ENCODE measurements at places on chromosomes 5 and 9. TPM values are rescaled to one million over a fixed set of nuclear protein-coding genes. Genes with fewer than 3 reads are reported as not detected.

DNA sequence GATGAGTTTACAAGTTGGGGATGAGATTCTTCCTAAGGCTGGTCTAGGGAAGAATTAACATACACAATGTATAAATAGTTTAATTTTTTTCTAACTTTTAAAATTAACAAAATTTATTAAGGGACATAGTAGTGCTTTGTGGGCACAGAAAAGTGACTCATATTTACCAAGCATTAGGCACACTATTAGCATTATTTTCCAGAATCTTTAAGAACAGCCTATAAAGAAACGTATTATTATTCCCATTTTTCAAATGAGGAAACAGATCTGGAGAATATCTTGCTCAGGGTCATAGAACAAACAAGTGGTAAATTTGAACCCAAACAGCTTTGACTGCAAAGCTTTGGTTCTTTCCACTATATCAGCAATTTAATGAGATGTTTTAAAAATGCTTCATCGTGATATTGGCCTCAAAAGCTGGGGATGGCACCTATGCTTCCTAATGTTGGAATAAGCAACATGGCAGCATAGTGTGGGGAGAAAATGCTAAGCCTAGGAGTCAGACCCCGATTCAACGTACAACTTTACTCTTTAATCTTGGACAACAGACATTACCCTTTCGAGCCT, 55.9 kb downstream of the ABCA1 start:
- H3K4me3 ChIP-seq: no peak overlapping the region
- H3K27ac ChIP-seq: no peak overlapping the region
- no peaks in the 10 kb centered on the region for H3K4me1 ChIP-seq
- H3K27me3 ChIP-seq: peaks cover 4% of the 10 kb centered on the region
- DNase-seq: no peak

- no peaks in the 10 kb centered on the region for H3K4me1 ChIP-seq
- H3K27ac ChIP-seq: no peak overlapping the region
- no peaks in the 10 kb centered on the region for H3K27me3 ChIP-seq
- no peak for DNase-seq
- no peak overlapping the region for H3K4me3 ChIP-seq
Observed at GRCh38 chr9:28050046-28050445, 476.8 kb upstream of the C9orf72 start.

- no peaks in the 10 kb centered on the region for H3K36me3 ChIP-seq
- H3K27me3 ChIP-seq: peaks cover 86% of the 10 kb centered on the region
- no peak for DNase-seq
- peaks cover 17% of the 10 kb centered on the region for H3K4me1 ChIP-seq
- no peak overlapping the region for H3K27ac ChIP-seq
Observed at GRCh38 chr5:138651058-138651766, 76.0 kb upstream of the HSPA9 start.

DNA sequence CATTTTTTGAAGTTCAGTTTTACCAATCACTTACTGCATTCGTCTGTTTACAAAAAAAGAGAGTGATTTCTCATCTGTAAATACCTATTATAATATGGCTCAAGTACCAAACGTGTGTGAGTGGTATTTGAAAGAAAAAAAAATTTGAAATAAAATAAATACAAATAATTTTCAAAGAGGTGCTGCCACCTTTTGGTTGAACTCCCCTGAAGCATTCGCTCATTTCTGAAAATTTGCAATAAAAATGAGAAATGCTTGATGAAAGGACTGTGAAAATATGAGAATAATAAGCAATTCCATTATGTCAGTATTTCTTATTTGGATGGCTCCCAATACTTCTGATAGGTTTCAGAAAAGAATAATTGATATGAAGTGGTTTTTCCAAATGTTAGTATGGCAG, 409.9 kb downstream of the CTNND2 start:
- no peaks in the 10 kb centered on the region for H3K4me1 ChIP-seq
- H3K27me3 ChIP-seq: no peaks in the 10 kb centered on the region
- H3K4me3 ChIP-seq: no peak overlapping the region
- no peak overlapping the region for H3K27ac ChIP-seq
- DNase-seq: no peak
- H3K36me3 ChIP-seq: no peaks in the 10 kb centered on the region

DNA sequence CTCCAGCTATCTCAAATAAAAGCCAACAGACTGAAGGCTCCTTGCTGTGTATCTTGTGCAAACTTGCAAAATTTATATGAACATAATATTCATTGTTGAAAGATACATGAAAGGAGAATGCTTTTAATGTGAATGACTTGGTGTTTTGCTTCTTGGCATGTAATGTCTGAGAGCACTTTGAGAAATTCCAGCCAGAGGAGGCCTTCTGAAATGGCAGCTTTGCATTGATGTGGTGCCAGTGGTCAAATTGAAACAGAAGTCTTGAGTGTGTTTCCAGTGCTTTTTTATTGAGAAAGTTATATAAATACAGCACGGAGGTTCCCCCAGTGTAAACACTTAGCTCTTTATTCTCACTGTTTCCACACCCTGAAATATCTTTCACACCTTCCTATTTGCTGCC, 182.1 kb downstream of the ADCY2 start:
- H3K4me1 ChIP-seq: no peaks in the 10 kb centered on the region
- H3K27me3 ChIP-seq: no peaks in the 10 kb centered on the region
- no peaks in the 10 kb centered on the region for H3K36me3 ChIP-seq
- H3K4me3 ChIP-seq: no peak overlapping the region
- DNase-seq: no peak

DNA sequence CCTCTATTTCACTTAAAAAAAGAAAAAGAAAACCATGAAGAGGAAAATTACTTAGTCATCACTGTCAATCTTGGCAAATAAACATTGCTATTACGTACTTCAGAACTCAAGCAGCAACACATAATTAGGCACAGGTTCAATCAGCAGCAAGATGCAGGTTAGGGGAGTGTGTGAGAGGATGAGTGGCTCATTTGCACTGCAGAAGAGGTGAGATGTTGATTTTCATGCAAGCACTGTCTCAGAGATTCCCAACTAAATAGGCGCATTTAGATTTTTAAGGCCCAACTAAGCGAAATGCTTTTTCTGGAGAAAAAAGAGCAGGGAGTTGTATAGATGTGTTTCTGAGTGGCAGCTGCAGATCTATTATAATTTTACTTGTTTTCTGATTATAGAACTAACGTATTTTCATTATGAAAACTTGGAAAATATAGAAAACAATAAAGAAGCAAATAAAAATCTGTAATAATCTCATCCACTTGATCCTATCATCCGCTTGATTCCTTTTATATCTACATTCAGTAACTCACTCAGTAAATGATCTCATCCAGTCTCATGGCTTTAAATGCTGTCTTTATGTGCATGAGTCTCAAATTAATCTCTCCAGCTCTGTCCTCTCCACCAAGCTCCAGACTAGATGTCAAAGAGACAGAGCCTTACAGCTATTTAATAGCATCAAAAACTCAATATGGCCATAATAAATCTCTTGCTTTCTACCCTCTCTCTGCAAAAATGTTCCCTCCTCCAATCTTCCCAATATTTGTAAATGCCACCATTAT, 162.5 kb downstream of the ZNF462 start:
- DNase-seq: no peak
- no peaks in the 10 kb centered on the region for H3K36me3 ChIP-seq
- peaks cover 14% of the 10 kb centered on the region for H3K4me1 ChIP-seq

GRCh38 chr9:3756071-3756470, 230.3 kb upstream of the RFX3 start:
- no peaks in the 10 kb centered on the region for H3K36me3 ChIP-seq
- H3K4me1 ChIP-seq: peaks cover 19% of the 10 kb centered on the region
- H3K4me3 ChIP-seq: no peak overlapping the region
- no peak overlapping the region for H3K27ac ChIP-seq
- H3K27me3 ChIP-seq: peaks cover 7% of the 10 kb centered on the region
- DNase-seq: no peak

GRCh38 chr9:112384690-112385089, 4.8 kb downstream of the HSDL2 start:
- no peak for DNase-seq
- H3K4me3 ChIP-seq: no peak overlapping the region
- no peak overlapping the region for H3K27ac ChIP-seq
- H3K36me3 ChIP-seq: peaks cover 10% of the 10 kb centered on the region

DNA sequence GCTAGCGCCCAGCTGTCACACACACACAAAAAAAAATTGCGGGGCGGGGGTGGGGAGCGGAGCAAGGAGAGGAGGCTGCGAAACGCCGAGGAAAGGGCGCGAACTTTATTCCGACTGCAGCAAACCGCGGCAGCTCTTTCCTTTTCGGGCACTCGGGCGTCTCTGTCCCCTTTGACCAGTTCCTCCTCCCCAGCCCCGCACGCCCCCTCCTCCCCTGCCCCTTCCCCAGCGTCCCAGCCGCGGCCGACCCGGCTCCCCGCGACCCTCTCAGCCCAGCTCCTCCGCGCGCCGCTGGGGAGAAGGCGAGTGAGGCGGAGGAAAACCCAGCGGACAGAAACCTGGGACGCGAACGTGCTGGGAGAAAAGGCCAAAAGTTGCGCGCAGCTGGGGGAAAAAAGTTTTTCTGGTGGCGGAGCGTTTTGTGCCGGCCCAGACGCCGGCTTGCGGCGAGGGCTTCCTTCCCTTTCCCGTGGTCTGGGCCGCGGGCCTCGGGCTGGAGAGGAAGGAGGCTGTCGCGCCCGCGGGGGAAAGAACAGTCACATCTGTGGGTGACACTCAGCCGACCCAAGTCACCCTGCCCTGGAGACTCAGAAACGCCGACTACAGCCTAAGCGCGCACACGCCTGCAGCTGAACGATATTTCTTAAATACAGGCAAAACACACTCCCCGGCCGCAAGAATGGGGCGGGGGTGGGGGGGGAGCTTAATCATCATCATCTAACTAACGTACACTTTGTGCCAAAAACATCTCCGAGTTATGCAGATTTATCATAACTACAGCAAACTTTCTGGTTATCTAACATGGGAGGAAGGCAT, 1.1 kb upstream of the BNC2 start:
- peaks cover 40% of the 10 kb centered on the region for H3K27me3 ChIP-seq
- no peaks in the 10 kb centered on the region for H3K36me3 ChIP-seq
- peaks cover 7% of the 10 kb centered on the region for H3K4me1 ChIP-seq
- peak; percentile 26 for DNase-seq

SPINK4 gene
- not detected for total RNA-seq

CCDC187 gene
- total RNA-seq: not detected

KCNIP1 gene
- total RNA-seq: not detected

SOHLH1 gene
- total RNA-seq: not detected

MYMK gene
- total RNA-seq: not detected

IFNA21 gene
- total RNA-seq: not detected

SNCB gene
- not detected for total RNA-seq
